Esophagus squamous epithelium (tissue), 5 donors: ENCODE measurements at places on chromosomes 13 and 19. TPM values are rescaled to one million over a fixed set of nuclear protein-coding genes. Genes with fewer than 3 reads are reported as not detected.

The SLC8A2 gene
- total RNA-seq = 0.08 TPM

The ZNF625 gene
- 6.7 TPM for total RNA-seq

DNA sequence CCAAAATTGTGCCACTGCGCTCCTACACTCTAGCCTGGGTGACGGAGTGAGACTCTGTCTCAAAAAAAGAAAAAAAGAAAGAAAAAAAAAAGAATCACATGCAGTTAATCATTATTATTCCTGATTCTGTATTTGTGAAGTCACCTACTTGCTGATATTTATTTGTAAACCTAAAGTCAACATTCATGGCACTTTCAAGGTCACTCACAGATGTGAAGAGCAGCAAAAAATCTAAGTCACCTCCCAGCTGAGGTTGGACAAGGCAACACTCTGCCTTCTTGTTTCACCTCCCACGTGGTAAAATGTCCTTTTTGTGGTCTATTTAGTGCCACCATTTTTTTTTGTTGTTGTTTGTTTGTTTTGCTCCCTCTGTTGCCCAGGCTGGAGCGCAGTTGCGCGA lies 26.5 kb downstream of the WDR88 start:
- no peak for DNase-seq
- H3K36me3 ChIP-seq = no peaks in the 10 kb centered on the region
- no peaks in the 10 kb centered on the region for H3K27me3 ChIP-seq
- H3K27ac ChIP-seq = no peak overlapping the region
- no peak overlapping the region for H3K4me3 ChIP-seq

- H3K27ac ChIP-seq = no peak overlapping the region
- no peak for DNase-seq
- no peaks in the 10 kb centered on the region for H3K27me3 ChIP-seq
Measured at GRCh38 chr19:33395561-33396550, 22.3 kb downstream of the CEBPG start.

- H3K4me1 ChIP-seq = peaks cover 20% of the 10 kb centered on the region
- no peak for DNase-seq
- H3K27me3 ChIP-seq = peaks cover 4% of the 10 kb centered on the region
- H3K27ac ChIP-seq = no peak overlapping the region
Measured at GRCh38 chr19:50325310-50326100, 3.7 kb downstream of the KCNC3 start.

GRCh38 chr13:38628554-38628953 lies 58.3 kb upstream of the FREM2 start:
- H3K27ac ChIP-seq = no peak overlapping the region
- H3K4me3 ChIP-seq = no peak overlapping the region
- H3K27me3 ChIP-seq = no peaks in the 10 kb centered on the region
- H3K4me1 ChIP-seq = no peaks in the 10 kb centered on the region
- no peaks in the 10 kb centered on the region for H3K36me3 ChIP-seq

The LRP3 gene
- total RNA-seq = 10.8 TPM

GRCh38 chr19:55703790-55704215 lies 28.8 kb downstream of the EPN1 start:
- H3K27ac ChIP-seq = no peak overlapping the region
- H3K4me1 ChIP-seq = no peaks in the 10 kb centered on the region
- DNase-seq = no peak
- no peaks in the 10 kb centered on the region for H3K36me3 ChIP-seq
- H3K27me3 ChIP-seq = no peaks in the 10 kb centered on the region

DNA sequence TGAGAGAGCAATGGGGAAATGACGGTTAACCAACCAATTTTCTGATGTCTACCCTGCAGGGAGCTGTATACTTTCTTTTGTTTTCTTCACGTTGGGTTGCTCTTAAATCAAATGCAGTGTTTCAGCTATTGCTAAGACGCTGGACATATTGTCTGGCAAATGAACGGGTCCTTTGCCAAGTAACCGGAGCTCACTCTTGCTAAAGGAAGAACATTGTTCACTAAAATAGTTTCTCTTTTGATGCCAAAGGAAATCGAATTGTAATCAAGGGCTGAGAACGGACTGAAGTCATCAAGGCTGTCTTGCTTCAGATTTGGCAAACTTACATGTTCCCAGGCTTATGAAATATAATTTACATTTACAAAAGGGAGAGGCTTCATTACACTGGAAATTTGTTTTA lies 142.3 kb upstream of the ARGLU1 start:
- H3K27me3 ChIP-seq = no peaks in the 10 kb centered on the region
- peak overlapping the region; percentile 67 for H3K27ac ChIP-seq
- H3K36me3 ChIP-seq = no peaks in the 10 kb centered on the region
- peak overlapping the region; percentile 36 for H3K4me3 ChIP-seq

The PLK5 gene
- not detected for total RNA-seq

The GPALPP1 gene
- 10.5 TPM for total RNA-seq

GRCh38 chr13:64871742-64872141 lies 2358.4 kb downstream of the PCDH9 start:
- DNase-seq = no peak
- no peak overlapping the region for H3K4me3 ChIP-seq
- H3K4me1 ChIP-seq = no peaks in the 10 kb centered on the region
- no peaks in the 10 kb centered on the region for H3K36me3 ChIP-seq
- no peaks in the 10 kb centered on the region for H3K27me3 ChIP-seq

- H3K27me3 ChIP-seq = no peaks in the 10 kb centered on the region
- H3K36me3 ChIP-seq = peaks cover 7% of the 10 kb centered on the region
- H3K27ac ChIP-seq = no peak overlapping the region
- H3K4me3 ChIP-seq = no peak overlapping the region
- no peak for DNase-seq
Measured at GRCh38 chr19:10882108-10882457, 10.7 kb downstream of the CARM1 start.

The PSG11 gene
- total RNA-seq = not detected

The LYL1 gene
- total RNA-seq = 5.6 TPM

- H3K4me1 ChIP-seq = peaks cover 26% of the 10 kb centered on the region
- no peak for DNase-seq
- no peak overlapping the region for H3K4me3 ChIP-seq
- no peak overlapping the region for H3K27ac ChIP-seq
- H3K27me3 ChIP-seq = no peaks in the 10 kb centered on the region
Measured at GRCh38 chr19:30448386-30449077, 76.3 kb downstream of the ZNF536 start.

GRCh38 chr19:19120308-19121231 lies 17.7 kb downstream of the TMEM161A start:
- H3K4me1 ChIP-seq = no peaks in the 10 kb centered on the region
- no peak overlapping the region for H3K4me3 ChIP-seq
- H3K27ac ChIP-seq = no peak overlapping the region
- DNase-seq = no peak
- no peaks in the 10 kb centered on the region for H3K27me3 ChIP-seq

GRCh38 chr13:90806892-90807291 lies 540.6 kb upstream of the MIR17HG start:
- no peaks in the 10 kb centered on the region for H3K36me3 ChIP-seq
- no peak for DNase-seq
- no peak overlapping the region for H3K27ac ChIP-seq
- H3K4me3 ChIP-seq = no peak overlapping the region

The ADGRE3 gene
- 0.29 TPM for total RNA-seq

DNA sequence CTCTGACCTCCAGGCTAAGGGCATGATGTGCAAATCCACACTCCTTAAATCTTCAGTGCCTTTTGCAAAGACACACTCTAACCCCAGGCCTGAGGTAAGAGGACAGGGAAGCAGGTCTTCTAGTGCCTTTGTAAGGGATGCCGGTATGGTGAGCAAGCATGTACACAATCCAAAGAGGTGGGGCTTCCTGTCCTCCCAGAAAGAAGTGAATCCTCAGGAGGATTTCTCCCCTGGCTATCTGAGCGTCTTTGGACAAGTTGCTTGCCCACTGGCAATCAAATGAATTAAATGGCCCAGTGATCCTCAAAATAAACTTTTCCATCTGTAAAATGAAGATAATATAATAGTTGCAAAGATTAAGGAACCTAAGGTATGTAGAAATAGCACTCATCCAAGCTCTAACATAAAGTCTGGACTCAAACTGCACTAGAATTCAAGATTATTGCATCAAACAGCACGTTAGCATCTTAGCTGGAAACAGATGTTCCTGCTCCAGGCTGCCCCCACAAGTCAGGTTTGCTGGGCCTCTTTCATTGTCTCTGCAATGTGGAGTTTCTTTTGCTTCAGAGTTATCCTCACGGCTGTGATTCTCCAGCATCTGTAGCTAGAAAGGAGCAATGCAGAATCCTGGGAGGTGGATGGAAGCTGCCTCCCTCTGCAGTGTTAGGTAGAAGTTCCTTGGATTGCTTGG lies 249.6 kb downstream of the TSHZ3 start:
- H3K4me3 ChIP-seq = no peak overlapping the region
- H3K27me3 ChIP-seq = no peaks in the 10 kb centered on the region
- DNase-seq = no peak
- no peaks in the 10 kb centered on the region for H3K36me3 ChIP-seq
- H3K27ac ChIP-seq = no peak overlapping the region
- H3K4me1 ChIP-seq = no peaks in the 10 kb centered on the region

The PSG7 gene
- total RNA-seq = not detected

DNA sequence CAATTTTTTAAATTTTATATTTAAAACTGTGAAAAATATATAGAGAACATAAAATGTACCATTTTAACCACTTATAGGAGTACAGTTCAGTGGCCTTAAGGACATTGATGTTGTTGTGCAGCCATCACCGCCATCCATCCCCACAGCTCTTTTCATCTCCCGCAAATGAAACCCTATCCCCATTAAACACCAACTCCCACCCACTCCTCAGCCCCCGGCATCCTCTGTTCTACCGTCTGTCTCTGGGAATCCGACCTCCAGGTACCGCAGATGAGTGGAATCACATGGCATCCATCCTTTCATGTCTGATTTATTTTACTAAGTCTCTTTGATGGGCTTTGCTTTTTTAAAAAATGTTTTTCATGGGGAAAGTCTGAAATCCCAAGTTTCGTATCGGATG lies 23.8 kb upstream of the SMIM17 start:
- H3K27ac ChIP-seq = no peak overlapping the region
- no peaks in the 10 kb centered on the region for H3K27me3 ChIP-seq
- H3K4me1 ChIP-seq = no peaks in the 10 kb centered on the region
- H3K4me3 ChIP-seq = no peak overlapping the region

The FEM1A gene
- 19.6 TPM for total RNA-seq

- H3K27ac ChIP-seq = no peak overlapping the region
- no peaks in the 10 kb centered on the region for H3K4me1 ChIP-seq
- no peak for DNase-seq
Measured at GRCh38 chr13:106096661-106097092, 438.8 kb downstream of the EFNB2 start.

The PRR22 gene
- total RNA-seq = 2.2 TPM

DNA sequence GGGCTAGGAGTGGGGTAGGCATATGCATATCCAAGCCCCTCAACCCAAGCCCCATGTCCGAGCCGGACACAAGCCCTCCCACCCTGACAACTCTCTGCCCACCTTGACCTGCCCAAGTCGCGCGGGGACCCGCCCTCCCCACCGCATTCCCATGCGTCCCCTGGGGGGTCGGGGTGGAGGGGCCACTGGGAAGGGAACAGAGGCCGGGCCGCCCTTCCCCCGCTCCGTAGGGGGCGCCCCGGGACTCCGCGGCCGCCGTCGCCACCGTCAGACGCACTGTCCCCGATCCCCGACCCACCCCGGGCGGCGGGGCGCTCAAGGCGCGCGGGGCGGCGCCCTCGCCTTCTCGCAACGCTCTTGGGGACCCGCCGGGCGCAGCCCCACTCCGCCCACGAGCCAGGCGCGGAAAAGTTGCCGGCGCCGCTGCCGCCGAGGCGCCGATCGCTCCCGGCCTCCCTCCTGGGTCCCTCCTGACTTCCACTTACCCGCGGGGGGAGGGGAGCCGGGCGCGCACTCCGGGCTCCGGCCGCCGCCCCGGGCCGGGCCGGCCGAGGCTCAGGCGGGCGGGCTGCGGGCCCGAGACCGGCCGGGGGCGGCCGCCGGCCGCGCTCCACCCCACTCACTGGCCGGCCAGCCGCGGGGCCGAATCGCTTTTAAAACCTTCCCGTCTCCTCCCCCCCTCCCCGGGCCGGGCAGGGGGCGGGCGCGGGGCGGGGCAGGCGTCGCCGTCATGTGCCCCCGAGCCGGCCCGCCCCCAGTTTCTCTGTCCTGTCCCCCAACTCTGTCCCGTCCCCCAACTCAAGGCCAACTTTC lies 34.4 kb upstream of the NANOS3 start:
- no peaks in the 10 kb centered on the region for H3K36me3 ChIP-seq
- no peaks in the 10 kb centered on the region for H3K27me3 ChIP-seq
- peaks cover 55% of the 10 kb centered on the region for H3K4me1 ChIP-seq
- no peak for DNase-seq

GRCh38 chr19:30253581-30253996 lies 118.6 kb upstream of the ZNF536 start:
- H3K27me3 ChIP-seq = no peaks in the 10 kb centered on the region
- H3K4me3 ChIP-seq = peak overlapping the region; percentile 49
- H3K36me3 ChIP-seq = no peaks in the 10 kb centered on the region
- no peaks in the 10 kb centered on the region for H3K4me1 ChIP-seq
- H3K27ac ChIP-seq = peak overlapping the region; percentile 78

- H3K27ac ChIP-seq = no peak overlapping the region
- H3K4me1 ChIP-seq = peaks cover 9% of the 10 kb centered on the region
- H3K27me3 ChIP-seq = peaks cover 54% of the 10 kb centered on the region
- no peaks in the 10 kb centered on the region for H3K36me3 ChIP-seq
Measured at GRCh38 chr13:29500386-29500785, 95.1 kb downstream of the SLC7A1 start.

GRCh38 chr13:114164053-114164452 lies 15.0 kb upstream of the CFAP97D2 start:
- H3K36me3 ChIP-seq = no peaks in the 10 kb centered on the region
- no peak for DNase-seq
- no peak overlapping the region for H3K4me3 ChIP-seq
- H3K4me1 ChIP-seq = peaks cover 25% of the 10 kb centered on the region

- no peak overlapping the region for H3K27ac ChIP-seq
- H3K27me3 ChIP-seq = peaks cover 6% of the 10 kb centered on the region
- DNase-seq = no peak
- no peaks in the 10 kb centered on the region for H3K36me3 ChIP-seq
- H3K4me1 ChIP-seq = peaks cover 6% of the 10 kb centered on the region
Measured at GRCh38 chr13:26759249-26759906, 1.2 kb downstream of the GPR12 start.

The OR4F17 gene
- not detected for total RNA-seq

- H3K27me3 ChIP-seq = no peaks in the 10 kb centered on the region
- no peak overlapping the region for H3K27ac ChIP-seq
- DNase-seq = no peak
- no peak overlapping the region for H3K4me3 ChIP-seq
- H3K36me3 ChIP-seq = no peaks in the 10 kb centered on the region
- H3K4me1 ChIP-seq = no peaks in the 10 kb centered on the region
Measured at GRCh38 chr13:43357564-43357963, 334.2 kb downstream of the DNAJC15 start.

GRCh38 chr19:38769635-38770211 lies 3.6 kb downstream of the LGALS7 start:
- peaks cover 29% of the 10 kb centered on the region for H3K4me1 ChIP-seq
- peak; percentile 76 for DNase-seq
- H3K36me3 ChIP-seq = no peaks in the 10 kb centered on the region
- H3K27me3 ChIP-seq = no peaks in the 10 kb centered on the region
- H3K4me3 ChIP-seq = peak overlapping the region; percentile 60
- peak overlapping the region; percentile 88 for H3K27ac ChIP-seq
